Adrenal gland (tissue), 19 donors: ENCODE measurements at places on chromosomes 5 and 9. TPM values are rescaled to one million over a fixed set of nuclear protein-coding genes. Genes with fewer than 3 reads are reported as not detected.

Gene WNT8A
- not detected for total RNA-seq

DNA sequence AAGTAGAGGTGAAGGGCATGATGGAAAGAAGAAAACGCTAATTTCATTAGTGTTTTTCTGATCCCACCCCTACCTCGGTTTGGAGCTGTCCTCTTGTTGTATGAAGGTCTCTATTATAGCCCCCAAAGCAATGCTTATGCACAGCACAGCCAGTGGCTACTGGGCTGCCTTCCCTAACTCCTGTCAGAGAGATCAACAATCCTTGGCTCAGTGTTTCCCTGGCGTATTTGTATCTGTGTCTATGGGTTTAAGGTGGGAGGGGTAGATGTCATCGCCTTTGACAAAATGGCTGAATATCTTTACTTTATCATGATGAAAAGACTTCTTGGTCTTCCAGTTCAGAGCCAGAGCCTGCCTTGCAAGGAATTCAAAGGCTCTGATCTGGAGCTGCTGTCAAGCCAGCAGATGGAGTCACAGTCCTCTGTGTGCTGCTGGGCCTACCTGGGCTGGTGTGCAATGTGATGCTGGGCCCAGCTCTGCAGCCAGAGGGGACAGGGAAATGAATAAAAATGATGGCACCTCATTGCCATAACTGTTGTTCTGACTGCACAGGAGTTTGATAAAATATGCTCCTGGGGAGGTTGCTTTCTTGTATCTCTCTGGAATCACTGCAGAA is 20.1 kb upstream of the HSPA9 start:
- no peak overlapping the region for H3K27ac ChIP-seq
- H3K4me1 ChIP-seq = no peaks in the 10 kb centered on the region
- H3K4me3 ChIP-seq = no peak overlapping the region
- no peaks in the 10 kb centered on the region for H3K27me3 ChIP-seq

Gene SPATA9
- total RNA-seq = 0.55 TPM

Gene ANP32B
- 76.2 TPM for total RNA-seq

DNA sequence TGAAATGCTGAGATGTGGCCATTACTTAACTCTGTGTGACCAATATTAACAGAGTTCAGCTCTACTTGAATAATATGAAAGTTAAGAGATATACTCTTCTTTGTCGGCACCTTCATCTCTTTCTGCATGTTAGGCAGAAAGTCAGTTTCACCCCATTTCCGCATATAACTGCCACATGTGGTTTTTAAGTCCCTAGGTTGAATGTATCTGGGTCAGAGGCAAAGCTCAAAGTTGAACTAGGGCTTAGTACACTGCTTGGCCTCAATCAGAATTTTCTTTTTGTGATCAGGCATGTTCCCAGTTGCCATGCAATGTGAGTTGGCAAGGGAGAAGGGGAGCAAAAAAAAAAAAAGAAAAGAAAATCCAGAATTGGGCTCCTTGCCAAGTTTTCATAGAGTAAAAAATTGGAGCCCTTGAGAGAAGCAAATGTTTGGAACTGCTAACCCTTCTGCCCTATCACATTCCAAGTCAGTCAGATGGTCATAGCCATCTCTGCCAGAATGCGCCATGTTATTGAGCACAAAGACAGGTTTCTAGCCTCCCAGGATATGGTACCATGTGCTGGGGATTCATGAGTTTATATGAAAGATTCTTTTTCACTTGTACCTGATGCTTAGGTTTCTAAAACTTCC is 251.2 kb upstream of the RORB start:
- H3K27ac ChIP-seq = no peak overlapping the region
- no peaks in the 10 kb centered on the region for H3K4me1 ChIP-seq
- no peaks in the 10 kb centered on the region for H3K36me3 ChIP-seq
- DNase-seq = no peak
- H3K4me3 ChIP-seq = no peak overlapping the region

DNA sequence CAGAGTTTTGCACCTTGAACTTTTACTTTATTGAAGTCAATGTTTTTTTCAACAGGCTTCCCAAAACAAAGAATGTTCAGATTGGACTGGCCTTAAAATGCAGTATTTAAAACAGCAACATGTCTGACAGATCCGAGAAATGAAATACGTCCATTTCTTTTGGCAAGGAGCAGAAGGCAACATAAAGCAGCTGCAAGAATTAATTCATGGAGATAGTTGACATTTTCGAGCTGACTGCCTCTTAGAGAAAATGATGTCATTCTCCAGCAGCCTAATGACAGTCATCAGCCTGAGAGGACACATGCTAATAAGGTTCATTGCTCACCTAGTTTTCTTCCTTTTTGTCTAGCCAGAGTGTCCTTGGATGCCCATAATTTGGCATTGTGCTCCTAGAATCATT is 232.2 kb upstream of the SEMA6A start:
- no peaks in the 10 kb centered on the region for H3K4me1 ChIP-seq
- DNase-seq = peak; percentile 9
- H3K4me3 ChIP-seq = no peak overlapping the region
- H3K27ac ChIP-seq = no peak overlapping the region

Gene IRX4
- total RNA-seq = not detected

Gene RHOBTB3
- 91.8 TPM for total RNA-seq

Gene KCNT1
- 2.4 TPM for total RNA-seq

DNA sequence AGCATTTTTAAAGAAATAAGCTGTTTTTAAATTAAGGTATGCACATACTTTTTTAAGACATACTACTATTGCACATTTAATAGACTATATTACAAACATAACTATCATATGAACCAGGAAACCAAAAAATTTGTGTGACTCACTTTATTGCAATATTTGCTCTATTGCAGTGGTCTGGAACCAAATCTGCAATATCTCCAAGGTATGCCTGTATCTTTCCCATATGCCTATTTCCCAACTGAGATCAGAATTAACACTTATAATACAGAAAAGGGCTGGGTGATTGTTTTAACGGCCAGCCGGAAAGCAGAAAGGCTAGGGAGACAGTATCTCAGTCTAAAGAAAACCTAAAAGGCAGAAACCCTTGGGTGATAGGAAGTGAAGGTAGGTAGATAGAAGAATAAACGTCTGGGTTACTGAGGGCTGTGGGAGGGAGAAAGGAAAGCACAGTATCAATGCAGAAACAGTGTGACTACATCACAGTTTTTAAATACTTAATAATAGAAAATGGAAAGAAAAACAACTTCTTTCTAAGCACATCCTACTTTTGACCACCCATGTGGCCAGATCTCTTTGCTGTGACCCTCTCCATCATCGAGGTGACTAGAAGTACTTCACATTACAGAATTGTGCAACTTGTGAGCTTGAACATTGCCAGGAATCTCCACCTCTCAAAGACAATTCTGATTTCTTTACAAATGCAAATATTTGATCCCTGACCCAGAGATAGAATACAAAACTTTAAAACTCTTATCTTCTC is 126.4 kb downstream of the LPAR1 start:
- H3K4me3 ChIP-seq = no peak overlapping the region
- H3K27ac ChIP-seq = peak overlapping the region; percentile 59
- no peaks in the 10 kb centered on the region for H3K36me3 ChIP-seq
- no peaks in the 10 kb centered on the region for H3K27me3 ChIP-seq
- H3K4me1 ChIP-seq = no peaks in the 10 kb centered on the region

DNA sequence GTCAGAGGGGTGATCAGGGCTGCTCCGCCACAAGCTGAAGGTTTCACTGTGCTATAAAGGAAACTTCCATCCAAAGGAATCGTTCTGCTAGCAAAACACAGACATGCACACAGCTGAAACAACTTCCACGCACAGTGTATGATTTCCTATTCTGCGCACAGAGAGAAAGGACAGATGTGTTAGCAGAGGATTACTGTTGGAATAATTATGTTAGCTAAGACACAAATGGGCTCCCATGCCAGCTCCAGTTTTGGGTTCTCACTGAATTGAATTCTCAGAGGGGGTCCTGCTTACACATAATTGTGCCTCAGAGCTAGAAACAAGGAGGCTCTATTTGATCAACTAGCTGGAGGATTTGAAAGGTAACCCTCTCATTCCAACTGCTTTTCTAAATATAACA is 352.4 kb downstream of the IRX2 start:
- no peak for DNase-seq
- no peak overlapping the region for H3K27ac ChIP-seq
- H3K4me1 ChIP-seq = no peaks in the 10 kb centered on the region
- no peak overlapping the region for H3K4me3 ChIP-seq
- no peaks in the 10 kb centered on the region for H3K36me3 ChIP-seq
- H3K27me3 ChIP-seq = no peaks in the 10 kb centered on the region

Gene SPINK5
- total RNA-seq = not detected

Gene SELENOP
- total RNA-seq = 987 TPM
